Effector CD4-positive, alpha-beta T cell (primary cell): ENCODE measurements at places on chromosomes 12 and 14.

GRCh38 chr14:92039063-92039718 lies 668 bp downstream of the TRIP11 start:
- DNase-seq = no peak

DNA sequence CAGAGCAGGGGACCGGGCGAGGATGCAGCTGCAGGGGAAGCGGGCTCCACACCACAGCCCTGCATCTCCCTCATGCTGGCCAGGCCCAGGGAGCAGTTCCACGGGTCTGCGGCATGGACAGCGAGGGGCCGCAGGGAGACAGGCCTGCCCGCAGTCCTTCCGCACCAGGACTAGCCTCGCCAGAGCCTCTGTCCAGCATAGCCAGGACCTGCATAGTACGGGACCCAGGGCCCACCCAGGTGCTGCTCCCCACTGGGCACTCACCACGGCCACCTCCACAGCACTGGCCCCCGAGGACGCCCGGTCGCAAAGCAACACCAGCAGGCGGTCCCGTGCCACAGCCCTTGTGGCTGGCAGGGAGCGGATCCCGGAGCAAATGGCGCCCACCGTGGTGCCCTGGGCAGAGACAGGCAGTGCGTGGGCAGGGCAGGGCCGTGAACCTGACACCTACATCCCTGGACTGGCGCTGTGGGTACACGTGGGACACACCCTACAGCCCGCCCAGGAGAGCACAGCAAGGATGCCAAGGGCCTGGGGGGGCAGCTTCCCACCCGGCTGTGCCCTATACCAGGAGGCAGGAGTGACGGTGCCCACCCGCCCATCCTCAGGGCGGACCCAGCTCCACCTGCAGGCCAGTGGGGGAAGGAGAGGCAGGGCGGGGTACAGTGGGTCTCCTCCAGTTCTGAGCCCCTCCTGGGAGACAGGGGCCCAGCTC lies 23.8 kb downstream of the JAG2 start:
- no peak for DNase-seq

GRCh38 chr12:76583301-76583700 lies 23.7 kb upstream of the OSBPL8 start:
- DNase-seq = no peak

- DNase-seq = no peak
Measured at GRCh38 chr14:33999771-34000291, 49.0 kb upstream of the EGLN3 start.

DNA sequence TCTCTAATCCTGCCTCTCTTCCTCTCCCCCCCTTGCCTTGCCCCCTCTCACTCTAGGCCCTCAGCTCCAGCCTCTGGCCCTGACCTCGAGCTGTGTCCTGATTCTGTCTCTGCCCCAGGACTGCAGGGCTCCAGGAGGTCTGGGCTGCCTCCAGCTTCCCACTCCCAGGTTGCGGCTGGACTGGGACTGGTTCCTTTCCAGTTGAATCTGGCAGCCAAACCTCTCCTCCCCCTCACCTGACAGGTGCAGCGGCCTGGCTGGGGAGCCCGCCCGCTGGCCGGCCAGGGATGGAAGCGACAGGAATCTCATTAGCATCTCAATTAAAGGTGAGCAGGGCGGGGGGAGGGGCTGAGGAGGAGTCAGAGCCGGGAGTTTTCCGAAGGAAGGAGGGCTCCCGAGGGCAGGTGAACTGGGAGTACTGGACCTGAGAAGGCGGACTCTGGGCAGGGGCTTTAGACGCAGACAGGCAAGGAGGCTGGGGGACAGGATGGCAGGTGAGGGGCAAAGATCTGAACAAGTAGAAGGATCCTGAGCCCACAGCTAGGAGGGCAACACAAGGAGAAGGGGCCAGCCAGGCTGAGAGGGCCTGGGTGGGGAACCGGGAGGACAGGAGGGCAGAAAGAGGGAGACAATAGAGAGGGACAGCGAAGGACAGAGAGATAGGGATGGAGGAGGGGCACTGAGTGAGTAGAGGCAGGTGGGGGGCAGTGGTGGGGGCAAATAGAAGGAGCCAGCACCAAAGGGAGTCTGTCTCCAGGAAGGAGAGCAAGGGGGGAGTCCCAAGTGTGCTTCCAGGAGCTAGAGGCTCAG lies at the start of gene SCNN1A:
Gene SCNN1A (minus strand): TSS at position 295 of the 810 bp plus-strand sequence. CDS start 780 bp downstream, outside the sequence.
- no peak for DNase-seq
